Esophagus squamous epithelium (tissue), 5 donors: ENCODE measurements at places on chromosomes 2 and 18.

DNA sequence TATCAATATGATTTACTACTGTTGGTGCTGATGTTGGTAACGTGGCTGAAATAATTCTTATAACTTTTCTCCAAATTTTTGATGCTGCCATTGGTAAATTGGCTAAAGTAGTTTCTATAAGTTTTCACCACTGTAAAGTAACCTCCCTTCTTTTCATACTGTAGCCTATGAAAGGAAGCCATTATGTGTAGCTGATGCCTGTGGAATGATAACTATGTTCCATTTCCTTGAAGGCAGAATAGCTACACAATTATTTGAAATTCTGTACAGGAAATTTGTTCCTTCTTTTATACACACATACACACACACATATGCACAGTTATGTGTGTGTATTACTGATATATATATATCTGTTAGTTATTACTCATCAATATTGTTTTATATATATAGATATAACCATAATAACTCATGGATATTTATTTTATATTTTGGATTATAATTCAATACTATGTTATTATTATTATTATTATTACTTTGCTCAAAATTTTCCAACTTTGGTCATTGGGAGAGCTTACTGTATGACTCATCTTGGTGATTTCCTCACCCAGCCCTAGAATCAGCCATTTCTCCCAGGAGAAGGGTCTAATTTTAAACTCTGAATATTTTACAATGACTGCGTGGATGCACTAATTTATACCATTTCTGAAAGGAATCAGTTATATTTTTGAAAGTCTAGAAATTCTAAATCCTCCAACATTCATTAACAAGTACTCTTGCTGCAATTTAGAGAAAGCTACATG, 1677.7 kb downstream of the SUCLG1 start:
- no peak overlapping the region for H3K4me3 ChIP-seq
- no peaks in the 10 kb centered on the region for H3K36me3 ChIP-seq
- H3K27me3 ChIP-seq, result no peaks in the 10 kb centered on the region

- peaks cover 7% of the 10 kb centered on the region for H3K4me1 ChIP-seq
- no peak for DNase-seq
- no peaks in the 10 kb centered on the region for H3K36me3 ChIP-seq
- no peak overlapping the region for H3K4me3 ChIP-seq
- no peak overlapping the region for H3K27ac ChIP-seq
These were observed 384.7 kb downstream of the FIGN start for GRCh38 chr2:163351143-163351542.

GRCh38 chr2:230777721-230778120, 65.1 kb downstream of the CAB39 start:
- no peak for DNase-seq
- no peak overlapping the region for H3K4me3 ChIP-seq
- peaks cover 15% of the 10 kb centered on the region for H3K4me1 ChIP-seq
- peak overlapping the region; percentile 54 for H3K27ac ChIP-seq
- H3K36me3 ChIP-seq, result no peaks in the 10 kb centered on the region

DNA sequence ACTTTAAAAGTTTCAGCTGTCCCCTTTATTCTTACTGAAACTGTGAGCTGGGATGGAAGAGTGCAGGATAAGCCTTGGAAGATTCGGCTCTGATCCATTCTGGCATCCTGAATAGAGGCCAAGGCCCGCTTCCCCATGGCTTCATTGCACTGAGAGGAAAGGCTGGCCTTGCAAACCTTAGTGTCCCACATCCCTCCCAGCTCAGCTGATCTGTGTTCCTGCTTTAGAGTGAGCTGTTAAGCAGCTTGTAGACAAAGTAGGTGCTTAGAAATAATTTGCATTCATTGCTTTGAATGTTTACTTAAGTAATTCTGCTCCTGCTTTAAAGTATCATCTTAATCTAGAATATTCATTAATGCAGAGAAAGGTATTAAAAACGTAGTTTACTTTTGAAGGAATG, 169.6 kb upstream of the BOD1L2 start:
- H3K27ac ChIP-seq, result no peak overlapping the region
- H3K4me1 ChIP-seq, result no peaks in the 10 kb centered on the region
- no peak overlapping the region for H3K4me3 ChIP-seq
- H3K36me3 ChIP-seq, result peaks cover 4% of the 10 kb centered on the region

DNA sequence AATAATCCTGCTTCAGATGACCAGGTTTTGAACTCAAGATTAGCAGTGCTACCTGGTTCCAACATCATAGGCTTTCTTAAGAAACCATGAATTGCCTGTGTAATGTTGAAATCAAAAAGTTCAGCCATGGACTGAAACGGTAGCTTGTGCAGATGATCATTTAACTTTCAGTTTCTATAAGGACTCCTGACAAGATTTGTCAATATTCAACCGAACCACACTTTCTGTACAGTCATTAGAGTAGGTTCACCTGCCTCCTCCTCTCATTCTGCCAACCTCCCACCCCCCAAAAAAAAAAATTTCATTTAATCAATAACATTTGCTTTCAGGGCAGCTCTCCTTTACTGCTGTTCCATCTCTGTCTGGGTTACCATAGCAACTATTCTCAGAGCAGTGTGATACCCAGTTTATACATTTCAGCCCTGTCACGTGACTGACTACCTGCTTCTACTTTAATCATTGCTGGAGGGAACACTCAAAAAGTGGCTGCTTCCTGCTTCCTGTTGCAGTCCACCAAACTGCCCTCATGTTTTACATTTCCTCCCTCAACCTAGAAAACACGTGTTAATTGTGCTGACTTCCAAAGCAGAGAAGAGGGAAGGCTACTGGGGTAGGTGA, 275.5 kb downstream of the SS18 start:
- H3K36me3 ChIP-seq, result no peaks in the 10 kb centered on the region
- no peaks in the 10 kb centered on the region for H3K4me1 ChIP-seq
- no peak overlapping the region for H3K27ac ChIP-seq
- no peak overlapping the region for H3K4me3 ChIP-seq
- no peaks in the 10 kb centered on the region for H3K27me3 ChIP-seq

- H3K4me1 ChIP-seq, result no peaks in the 10 kb centered on the region
- no peak overlapping the region for H3K27ac ChIP-seq
- H3K36me3 ChIP-seq, result no peaks in the 10 kb centered on the region
- DNase-seq, result no peak
- H3K4me3 ChIP-seq, result no peak overlapping the region
These were observed 97.8 kb upstream of the SMIM21 start for GRCh38 chr18:75525331-75525730.

DNA sequence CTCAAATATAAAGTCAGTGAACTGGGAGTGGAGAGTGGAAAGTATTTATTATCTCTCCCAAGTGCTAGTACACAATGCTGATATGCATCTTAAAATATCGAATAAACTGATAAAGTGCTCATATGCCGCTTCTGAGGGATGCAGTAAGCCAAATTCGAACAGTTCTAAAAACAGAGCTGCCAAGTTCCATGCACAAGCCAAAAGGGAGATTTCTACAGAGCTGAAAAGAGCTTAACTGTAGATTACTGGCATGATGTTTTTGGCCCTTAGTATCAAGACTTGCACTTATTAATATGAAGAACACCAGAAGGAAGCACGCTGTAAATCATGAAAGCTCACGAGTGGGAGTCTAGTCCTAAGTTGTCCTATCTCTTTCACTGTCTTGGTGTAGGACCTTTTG, 7.9 kb downstream of the TMEFF2 start:
- no peak overlapping the region for H3K27ac ChIP-seq
- no peak for DNase-seq
- H3K36me3 ChIP-seq, result no peaks in the 10 kb centered on the region
- H3K4me3 ChIP-seq, result no peak overlapping the region

DNA sequence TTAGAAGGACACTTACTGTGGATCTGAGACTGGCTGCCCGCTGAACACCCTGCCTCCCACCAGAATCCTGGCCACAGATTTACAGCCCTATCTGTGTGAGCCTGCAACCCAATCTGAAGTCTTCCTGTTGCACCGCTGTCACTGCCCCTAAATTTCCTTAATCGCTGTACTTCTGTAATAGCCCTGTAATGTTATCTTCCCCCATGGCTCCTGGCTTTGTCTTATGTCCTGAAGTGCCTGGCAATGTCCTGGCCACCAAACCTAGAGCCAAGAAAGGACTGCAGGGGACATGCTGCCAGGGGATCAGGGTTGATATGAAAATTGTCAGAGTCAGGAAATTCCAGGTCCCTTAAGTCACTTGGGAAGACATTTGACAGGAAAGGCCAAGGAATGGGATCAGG, 52.7 kb downstream of the FHOD3 start:
- H3K4me1 ChIP-seq, result no peaks in the 10 kb centered on the region
- H3K36me3 ChIP-seq, result no peaks in the 10 kb centered on the region
- H3K27me3 ChIP-seq, result no peaks in the 10 kb centered on the region
- DNase-seq, result no peak
- no peak overlapping the region for H3K27ac ChIP-seq

- no peaks in the 10 kb centered on the region for H3K27me3 ChIP-seq
- peaks cover 42% of the 10 kb centered on the region for H3K4me1 ChIP-seq
- H3K4me3 ChIP-seq, result peak overlapping the region; percentile 20
- no peak for DNase-seq
- H3K36me3 ChIP-seq, result no peaks in the 10 kb centered on the region
These were observed 18.5 kb upstream of the RBBP8 start for GRCh38 chr18:22914633-22915032.

DNA sequence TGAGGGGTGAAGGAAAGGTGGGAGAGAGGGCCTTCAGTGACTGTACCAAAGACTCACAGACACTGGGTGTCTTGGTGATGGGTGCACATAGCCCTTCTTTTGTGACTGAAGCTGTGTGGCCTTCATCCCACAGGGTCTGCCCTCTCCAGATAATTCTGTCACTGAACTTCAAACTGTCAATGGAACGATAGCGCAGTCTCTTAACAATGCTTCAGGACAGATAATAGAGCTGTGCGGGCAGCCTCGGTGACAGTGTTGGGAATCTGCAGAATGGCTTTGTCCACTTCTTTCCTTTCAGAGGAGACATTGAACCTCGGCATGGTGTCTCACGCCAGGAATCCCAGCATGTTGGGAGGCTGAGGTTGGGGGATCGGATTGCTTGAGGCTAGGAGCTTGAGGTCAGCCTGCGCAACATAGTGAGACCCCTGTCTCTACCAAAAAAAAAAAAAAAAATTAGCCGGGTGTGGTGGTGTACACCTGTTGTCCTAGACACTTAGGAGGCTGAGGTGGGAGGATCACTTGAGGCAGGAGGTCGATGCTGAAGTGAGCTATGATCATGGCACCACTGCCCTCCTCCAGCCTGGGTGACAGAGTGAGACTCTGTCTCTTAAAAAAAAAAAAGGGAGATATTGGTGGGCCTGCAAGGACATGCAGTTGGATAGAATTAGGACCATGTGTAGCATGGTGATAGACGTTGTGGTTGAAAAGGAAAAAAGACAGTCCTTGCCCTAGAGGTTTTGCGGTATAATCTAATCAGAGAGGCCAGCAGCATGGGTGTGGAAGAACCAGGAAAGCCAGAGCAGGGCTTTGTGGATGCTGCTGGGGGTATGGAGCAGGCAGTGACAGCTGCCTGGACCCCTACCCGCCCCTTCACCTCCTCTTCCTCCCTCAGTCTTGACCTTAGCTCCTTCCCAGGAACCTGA, 91.4 kb downstream of the LDLRAD4 start:
- H3K4me3 ChIP-seq, result no peak overlapping the region
- no peak for DNase-seq
- no peak overlapping the region for H3K27ac ChIP-seq
- no peaks in the 10 kb centered on the region for H3K4me1 ChIP-seq

DNA sequence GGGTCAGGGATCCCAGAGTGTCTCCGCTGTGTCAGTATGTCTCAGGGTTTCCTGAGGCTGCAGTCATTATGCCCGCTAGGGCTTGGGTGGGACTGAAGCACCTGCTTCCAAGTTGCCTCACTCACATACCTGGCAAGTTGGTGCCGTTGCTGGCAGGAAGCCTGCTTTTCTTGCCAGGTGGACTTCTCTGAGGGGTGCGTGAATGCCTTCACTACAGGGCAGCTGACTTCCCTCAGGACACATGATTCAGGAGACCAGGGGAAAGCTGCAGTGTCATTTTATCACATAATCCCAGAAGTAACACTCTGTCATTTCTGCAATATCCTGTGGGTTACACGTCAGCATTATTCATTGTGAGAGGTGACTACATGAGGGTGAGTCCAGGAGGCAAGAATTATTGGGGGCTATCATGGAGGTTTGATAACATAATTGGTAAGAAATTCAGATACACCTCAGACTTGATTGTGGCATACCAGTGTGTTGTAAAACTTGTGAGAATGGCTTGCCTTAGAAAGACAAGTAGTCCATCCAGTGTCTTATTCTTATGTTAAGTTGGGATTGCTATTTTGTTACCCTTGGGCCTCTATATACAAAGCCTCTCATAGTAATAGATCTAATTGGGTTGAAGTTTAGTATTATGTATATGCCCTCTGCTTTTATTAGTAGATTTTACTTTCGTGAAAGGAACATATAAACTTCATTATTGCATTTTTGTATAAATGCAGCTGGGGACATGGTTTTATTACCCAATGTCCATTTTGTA, 44.1 kb downstream of the NEDD4L start:
- no peaks in the 10 kb centered on the region for H3K27me3 ChIP-seq
- H3K36me3 ChIP-seq, result no peaks in the 10 kb centered on the region
- H3K27ac ChIP-seq, result no peak overlapping the region
- H3K4me1 ChIP-seq, result peaks cover 22% of the 10 kb centered on the region
- DNase-seq, result no peak
- H3K4me3 ChIP-seq, result no peak overlapping the region

DNA sequence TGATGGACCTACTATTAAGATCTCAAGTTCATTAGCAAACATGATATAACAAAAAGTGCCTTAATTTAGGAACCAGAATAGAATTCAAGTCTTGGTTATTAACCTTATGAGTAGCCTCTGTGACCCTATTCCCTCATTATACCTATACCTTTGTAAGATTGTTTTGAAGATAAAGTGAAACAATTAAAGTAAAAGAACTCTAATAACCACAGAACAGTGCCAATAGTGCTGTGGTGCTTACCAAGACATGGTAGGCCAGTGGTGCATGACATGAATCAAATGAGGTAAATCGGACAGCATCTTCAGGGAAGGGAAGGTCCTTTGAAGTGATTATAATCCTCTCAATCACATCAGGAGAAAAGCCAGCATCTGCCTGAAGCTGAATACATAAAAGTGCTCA, 36.4 kb downstream of the METTL4 start:
- no peak overlapping the region for H3K4me3 ChIP-seq
- no peaks in the 10 kb centered on the region for H3K36me3 ChIP-seq
- H3K27ac ChIP-seq, result no peak overlapping the region
- no peaks in the 10 kb centered on the region for H3K4me1 ChIP-seq
- no peak for DNase-seq

- H3K36me3 ChIP-seq, result no peaks in the 10 kb centered on the region
- H3K4me3 ChIP-seq, result no peak overlapping the region
- no peaks in the 10 kb centered on the region for H3K27me3 ChIP-seq
- no peak for DNase-seq
- H3K27ac ChIP-seq, result peak overlapping the region; percentile 95
These were observed 933 bp upstream of the ADNP2 start for GRCh38 chr18:80108121-80108536.

DNA sequence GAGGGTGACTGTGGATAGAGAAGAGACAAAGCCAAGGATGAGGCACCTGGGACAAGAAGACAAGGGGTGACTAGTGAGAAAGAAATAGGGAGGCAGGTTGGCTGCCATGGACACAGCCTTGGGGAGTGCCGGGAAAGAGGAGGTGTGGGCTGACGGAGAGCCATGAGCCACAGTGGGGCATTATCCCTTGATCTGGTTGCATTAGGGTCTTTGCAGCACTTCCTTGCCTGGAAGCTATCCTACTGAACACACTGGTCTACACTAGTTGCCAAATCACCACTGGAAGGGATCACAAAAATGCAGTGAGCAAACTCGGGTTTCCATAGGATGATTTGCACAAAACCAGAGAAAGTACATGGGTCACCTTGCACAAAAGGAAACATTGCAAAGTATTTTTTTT, 27.7 kb upstream of the ASB18 start:
- no peaks in the 10 kb centered on the region for H3K27me3 ChIP-seq
- no peaks in the 10 kb centered on the region for H3K4me1 ChIP-seq
- no peak for DNase-seq
